ENCODE measurements at places on chromosomes 6 and 20.

GRCh38 chr20:39111359-39112177 is 149.4 kb downstream of the DHX35 start:
- no peak for DNase-seq

- no peak for DNase-seq
Measured at GRCh38 chr6:29171736-29172135, 1.0 kb downstream of the OR2J2 start.

DNA sequence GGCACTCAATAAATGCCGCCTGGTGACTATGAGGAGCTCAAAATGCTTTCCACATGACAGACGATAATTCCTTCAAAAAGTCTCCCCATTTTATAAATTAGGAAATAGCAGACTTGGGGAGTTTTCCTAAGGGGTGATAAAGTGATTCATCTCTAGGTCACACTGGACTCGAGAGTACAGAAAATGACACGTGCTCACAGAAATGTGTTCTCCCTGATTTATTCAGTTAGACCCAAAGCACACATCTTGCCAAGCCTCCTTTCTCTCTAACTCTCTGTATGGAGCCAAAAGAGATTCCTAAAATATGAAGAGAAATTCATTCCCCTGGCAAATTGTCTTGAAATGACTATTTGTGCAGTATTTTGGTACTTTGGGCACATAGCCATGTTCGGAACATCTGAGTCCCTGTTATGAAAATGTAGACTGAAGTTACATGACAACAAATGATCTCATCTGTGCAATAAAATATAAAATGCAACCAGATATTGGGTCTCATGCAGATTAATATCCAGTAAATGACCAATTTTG is 381.1 kb downstream of the TFAP2B start:
- DNase-seq = no peak

- no peak for DNase-seq
Measured at GRCh38 chr20:45945678-45946148, 11.2 kb downstream of the PCIF1 start.

DNA sequence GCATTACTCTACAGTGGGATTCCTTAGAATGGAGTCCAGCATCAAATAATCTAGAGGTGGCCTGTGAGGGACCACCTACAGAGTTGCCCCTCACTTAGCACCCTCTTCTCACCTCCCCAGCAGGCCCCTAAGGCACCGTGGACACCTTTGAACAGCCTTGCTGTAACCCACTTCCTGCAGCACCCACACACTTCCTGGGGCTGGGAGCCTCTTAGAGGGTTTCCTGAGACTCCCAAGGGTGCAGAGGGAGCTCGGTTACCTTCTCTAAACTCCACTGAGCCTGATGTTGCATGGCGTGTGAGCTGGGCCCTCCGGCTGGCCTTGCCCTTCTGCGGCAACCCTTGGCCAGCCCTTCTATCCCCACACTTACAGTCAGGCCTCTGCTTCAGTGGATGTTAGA is 7.3 kb upstream of the SIRPG start:
- peak; percentile 78 for DNase-seq

DNA sequence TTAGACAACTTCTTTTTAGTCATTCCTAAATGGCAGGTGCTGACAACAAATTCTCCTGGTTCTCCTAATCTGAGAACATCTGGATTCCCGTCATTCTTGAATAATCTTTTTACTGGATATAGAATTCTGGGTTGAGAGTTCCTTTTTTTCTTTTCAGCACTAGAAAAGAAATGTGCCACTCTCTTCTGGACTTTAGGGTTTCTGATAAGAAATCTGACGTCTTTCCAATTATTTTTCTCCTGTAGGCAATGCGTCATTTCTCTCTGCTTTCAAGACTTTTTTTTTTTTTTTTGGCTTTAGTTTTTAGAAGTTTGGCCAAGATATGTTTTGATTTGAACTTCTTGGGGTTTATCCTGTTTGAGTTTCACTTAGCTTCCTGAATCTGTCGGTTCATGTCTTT is 66.1 kb upstream of the RNF24 start:
- no peak for DNase-seq

GRCh38 chr20:63071541-63072181 is 64.9 kb upstream of the BHLHE23 start:
- DNase-seq = peak; percentile 25

GRCh38 chr6:37566111-37566949 is 66.6 kb upstream of the CCDC167 start:
- DNase-seq = peak; percentile 85

GRCh38 chr6:34982424-34982852 is 93.4 kb downstream of the ANKS1A start:
- DNase-seq = no peak

DNA sequence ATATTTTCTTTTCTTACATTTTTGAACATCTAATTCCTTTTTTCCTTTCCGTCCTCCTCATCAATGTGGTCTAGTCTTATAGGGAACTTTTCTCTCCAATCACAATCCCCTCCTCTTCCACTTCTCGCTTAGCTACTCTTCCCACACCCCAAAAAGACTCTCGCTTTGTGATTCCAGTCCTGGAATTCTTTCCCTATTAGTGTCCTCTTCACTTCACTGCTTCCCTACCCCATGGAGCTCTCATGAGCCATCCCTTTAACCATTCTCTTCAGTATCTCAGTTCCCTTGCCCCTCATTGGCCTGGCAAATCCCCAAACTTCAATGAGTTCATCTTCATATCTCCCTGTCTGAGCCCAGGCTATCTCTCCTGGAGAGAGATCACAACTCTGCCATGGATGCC is 55.3 kb upstream of the CEP85L start:
- no peak for DNase-seq

DNA sequence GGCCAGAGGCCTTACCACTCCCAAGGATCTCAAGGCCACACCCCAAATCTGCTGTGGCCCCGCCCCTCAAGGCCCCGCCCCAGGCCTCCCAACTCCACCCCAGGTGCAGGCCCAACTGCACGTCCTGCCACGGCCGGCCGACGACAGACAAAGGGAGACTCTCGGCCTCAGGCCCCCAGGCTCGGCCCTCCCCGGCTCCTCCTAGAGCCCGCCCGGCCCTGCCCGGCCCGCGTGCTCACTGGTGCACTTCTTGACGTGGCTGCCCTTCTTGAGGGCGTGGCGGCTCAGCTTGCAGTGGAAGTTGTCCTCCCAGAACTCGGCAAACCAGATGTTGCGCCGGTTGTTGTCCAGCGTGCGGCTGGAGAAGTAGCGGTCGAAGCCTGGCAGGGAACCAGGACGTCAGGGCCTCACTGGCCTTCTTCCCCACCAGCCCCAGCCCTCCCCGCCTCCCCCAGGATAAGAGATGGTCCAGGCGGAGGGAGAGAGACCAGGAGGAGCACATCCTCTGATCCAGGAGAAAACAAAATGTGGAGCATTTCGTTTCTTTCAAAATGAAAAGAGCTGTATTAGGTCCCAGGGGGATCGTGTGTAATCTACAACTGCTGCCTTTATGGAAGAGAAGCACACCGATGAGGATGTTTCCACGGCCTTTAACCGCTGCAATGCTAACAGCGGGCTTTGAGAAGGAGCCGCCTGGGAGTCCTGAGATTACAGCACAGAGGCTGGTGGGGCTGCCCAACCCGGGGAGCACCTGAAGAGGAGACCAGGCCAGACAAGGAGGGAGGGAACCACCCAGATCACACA is 89.4 kb downstream of the GRM4 start:
- peak; percentile 20 for DNase-seq

DNA sequence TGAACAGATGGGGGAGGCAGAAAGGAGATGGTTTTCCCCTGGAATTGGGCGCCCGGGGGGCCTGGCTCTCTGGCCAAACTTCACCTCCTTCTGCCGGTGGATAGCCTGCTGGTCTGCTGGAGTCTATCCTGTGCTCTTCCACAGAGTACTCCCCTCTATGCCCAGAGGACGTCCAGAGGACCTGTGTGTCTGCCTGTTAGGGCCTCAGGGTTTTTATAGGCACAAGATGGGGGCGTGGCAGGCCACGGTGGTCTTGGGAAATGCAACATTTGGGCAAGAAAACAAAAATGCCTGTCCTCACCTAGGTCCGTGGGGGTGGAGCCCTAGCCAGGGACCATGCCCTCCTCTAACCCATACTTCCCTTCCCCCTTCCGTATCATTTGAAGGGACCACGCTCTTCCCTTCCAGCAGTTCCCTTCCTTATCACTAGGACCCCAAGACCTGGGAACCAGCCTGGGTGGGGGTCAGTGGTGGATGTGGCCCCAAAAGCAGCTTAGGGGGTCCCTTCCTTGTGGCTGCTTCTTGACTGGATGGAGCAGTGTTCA is 53.6 kb upstream of the ZNF337 start:
- DNase-seq = no peak

- no peak for DNase-seq
Measured at GRCh38 chr6:117536317-117536716, 53.8 kb downstream of the DCBLD1 start.

DNA sequence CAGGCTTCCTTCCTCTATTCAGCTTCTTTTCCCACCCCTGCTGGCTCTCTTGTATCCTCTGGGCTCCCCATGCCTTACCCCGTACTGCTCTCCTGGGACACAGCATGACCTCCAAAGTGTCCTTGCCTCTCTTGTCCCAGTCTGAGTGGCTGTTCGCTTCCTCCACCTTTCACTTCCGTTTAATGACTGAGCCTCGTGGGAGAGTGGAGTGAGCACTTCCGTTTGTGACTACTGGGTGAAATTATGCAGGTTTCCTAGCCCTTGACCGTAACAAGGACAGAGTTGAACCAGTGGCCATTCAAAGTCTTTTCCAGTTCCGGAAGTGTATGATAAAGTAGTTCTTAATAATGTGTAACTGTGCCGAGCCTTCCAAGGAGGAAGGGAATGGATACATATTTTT is 109.2 kb downstream of the ARID1B start:
- DNase-seq = no peak

DNA sequence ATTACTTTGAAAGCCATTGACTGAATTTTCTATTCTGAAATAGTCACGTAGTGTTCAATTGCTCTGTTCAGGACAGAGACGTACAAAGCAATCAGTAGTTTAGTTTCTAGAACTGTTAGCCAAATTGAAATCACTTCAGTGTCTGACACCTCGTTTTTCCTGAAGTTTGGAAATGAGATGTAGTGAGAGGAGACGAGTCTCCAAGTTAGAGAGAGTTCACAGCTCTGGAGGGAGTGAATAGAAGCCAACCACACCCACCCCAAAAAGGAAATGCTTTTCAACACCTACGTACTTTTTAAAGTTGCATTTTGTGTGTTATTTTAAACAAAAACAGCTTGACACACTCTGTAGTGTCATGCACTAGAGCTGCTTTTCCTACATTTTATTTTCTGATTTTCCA is 296.0 kb downstream of the ADGRG6 start:
- DNase-seq = no peak
